H1 (cell line): ENCODE measurements at places on chromosomes 5 and 9. TPM values are rescaled to one million over a fixed set of nuclear protein-coding genes. Genes with fewer than 3 reads are reported as not detected.
A peak's percentile ranks its signal among the peaks of the same experiment; 100 is the strongest.

DNA sequence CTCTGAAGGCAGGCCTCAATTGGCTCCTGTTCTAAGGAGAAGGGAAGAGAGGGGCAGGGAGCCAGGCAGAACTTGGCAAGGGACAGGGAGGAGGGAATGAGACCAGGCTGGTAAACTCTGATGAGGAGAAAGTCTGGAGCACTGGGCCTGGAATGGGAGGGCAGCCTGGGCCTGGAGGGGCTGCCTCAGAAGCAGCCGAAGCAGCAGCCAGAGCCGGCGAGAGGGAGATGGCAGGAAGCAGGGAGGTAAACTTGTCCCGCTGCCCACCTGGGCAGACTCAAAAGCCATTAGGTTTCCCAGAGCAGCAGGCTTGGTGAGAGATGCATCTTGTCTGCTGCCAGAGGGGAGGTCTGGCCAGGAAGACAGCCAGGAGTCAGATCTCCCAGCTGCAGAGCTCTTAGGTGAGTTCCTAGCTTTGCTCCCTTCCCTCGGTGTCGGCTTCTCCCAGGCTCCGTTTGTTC lies 37.0 kb upstream of the CRB2 start:
- no peak for DNase-seq

DNA sequence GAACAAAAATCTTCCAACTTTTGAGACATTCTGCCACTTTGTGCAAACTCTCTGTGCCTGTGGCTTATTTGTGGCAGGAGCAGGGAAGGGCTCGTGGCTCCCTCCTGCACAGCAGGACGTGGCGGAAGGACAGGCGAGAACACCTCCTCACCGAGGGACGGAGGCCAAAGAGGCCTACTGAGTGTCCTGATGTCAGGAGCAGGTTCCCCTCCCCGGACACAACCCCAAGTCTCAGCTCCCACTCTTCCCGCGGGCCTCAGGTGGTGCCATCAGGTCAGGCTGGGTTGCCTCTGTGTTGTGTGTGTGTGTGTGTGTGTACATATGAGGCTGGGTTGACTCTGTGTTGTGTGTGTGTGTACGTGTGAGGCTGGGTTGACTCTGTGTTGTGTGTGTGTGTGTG lies 136.8 kb upstream of the LPCAT1 start:
- no peak for DNase-seq

DNA sequence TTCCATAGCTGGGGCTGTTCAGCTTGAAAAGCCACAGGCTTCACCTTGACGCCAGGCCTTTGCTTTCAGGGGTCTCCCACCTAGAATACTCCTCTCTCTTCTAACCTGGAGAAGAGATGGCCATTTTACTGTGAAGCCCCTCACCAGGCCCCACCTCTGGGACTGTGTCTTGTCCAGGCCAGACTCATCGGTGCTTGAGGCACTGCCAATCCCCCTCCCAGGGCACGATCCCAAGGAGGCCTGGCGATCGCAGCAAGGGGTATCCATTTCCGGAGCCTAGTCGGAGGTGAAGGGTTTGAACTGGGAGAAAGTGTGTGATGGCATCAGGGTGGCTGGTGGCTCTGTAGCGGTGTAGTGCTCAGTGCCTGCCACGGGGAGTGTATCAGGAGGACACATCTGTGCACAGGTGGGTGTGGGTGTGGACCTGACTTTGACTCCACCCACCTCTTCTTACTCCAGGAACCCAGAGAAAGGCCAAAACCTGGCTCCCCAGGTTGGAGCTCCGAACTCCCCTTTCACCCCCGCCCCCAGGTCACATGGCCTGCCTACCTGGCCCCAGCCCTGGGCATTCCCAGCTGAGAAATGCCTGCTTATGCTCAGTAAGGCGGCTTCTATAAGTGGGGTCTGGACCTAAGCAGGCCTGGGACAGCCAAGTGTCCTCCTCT lies 27.4 kb upstream of the ENHO start:
- no peak for DNase-seq

GRCh38 chr5:329121-329735 lies 7.7 kb downstream of the AHRR start:
- DNase-seq, result no peak

DNA sequence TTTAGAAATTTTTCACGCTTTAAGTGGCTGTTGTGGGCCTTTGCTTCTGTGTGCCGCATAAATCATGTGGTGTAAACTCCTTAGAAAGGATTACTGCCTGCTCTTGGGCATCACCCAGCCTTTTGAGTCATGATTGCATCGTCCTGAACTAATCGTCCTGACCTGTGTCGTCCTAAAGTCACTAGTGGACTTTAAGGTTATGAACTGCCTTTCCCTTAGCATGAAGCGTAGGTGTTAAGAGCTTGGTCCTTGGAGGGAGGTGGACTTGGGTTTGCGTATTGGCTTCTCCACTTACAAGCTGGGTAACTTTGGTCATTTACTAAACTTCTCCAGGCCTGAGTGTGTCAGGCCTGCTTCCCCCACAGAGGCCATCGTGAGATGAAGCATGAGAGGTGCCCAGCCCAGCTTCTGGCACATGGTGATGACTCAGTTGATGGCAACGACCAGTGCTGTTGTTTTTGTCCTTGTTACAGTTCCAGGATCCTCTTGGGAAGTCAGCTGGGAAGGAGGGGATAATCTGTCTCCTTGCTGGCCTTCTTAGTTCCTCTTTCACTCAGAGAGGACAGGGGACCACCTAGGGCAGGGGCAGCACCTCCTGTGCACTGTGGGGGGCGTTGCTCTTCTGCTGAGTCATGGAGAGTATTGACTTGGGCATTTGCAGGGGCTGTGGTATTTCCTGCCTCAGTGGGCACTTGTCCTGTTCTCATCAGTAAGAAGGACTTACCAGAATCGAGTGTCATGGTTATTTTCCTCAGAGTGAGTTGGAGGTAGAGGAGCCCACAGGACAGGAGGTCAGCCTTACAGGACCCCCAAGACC lies 54.2 kb upstream of the NCS1 start:
- no peak for DNase-seq

DNA sequence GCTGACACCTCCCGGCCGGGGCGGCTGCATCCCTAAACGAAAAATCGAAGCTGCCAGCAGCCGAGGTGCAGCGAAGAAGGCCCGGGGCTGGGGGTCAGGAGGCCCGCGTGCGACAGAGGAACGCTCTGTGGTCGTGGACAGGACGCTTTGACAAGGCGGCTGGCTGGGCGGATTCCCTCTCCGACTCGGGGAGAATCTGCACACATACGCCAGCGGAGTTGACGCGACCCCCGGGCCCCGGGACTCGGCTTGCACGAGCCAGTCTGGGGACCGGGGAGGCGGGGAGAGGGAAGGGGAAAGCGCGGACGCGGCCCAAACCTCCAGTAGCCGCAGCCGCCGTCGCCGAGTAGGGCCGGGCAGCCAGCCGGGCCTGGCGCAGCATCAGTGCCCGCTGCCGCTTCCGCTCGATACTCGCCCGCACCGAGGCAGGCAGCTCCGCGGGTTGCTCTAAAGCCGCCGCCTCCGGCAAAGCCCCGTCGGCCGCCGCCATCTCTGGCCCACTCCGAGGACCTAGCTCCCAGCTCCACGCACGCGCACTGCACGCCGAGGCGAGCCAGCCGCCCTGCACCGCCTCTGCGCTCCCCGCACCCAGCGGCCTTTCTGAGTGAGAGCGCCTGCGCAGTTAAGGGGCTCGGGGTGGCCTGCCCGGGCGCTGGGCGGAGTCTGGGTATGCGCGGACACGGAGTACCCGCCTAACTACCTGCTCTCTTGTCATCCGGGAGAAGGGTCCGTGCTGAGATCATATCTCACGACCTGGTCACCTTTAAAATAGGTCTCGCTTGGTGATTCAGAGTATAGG lies at the start of gene XPA:
Gene XPA (minus strand): TSS at position 538 of the 799 bp plus-strand sequence. CDS start 48 bp downstream, at position 490.
- peak; percentile 70 for DNase-seq

DNA sequence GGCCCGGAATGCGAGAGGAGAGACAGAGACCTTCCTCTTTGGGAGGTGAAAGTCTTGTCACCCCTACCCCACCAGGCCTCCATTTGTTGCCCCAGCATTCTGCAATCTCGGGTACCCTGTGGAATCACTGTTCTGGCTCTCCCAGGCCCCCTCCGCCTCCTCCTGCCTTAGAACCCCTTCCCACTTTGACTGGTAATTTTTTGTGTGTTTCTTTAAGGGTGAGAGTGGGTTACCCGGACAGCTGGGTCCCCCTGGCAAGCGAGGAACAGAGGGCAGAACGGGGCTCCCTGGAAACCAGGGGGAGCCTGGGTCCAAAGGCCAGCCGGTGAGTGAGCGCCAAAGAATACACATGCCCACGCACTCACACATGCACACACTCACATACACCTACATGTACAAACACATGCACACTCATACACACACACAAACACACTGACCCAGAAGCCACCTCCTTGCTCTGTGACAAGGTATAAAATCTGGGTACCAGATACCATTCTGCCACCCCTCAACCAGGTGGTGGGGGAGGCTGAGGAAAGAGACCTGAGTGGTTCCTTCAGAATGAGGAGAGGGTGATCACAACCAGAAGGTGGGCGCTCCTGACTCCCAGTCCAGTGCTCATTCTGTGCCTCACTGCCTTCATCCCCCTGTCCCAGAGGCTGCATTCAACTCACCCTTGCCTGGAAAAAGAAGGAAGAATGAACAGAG lies 30.9 kb upstream of the ORM1 start:
- no peak for DNase-seq

GRCh38 chr5:154697371-154697770 lies 57.8 kb upstream of the LARP1 start:
- DNase-seq, result no peak

DNA sequence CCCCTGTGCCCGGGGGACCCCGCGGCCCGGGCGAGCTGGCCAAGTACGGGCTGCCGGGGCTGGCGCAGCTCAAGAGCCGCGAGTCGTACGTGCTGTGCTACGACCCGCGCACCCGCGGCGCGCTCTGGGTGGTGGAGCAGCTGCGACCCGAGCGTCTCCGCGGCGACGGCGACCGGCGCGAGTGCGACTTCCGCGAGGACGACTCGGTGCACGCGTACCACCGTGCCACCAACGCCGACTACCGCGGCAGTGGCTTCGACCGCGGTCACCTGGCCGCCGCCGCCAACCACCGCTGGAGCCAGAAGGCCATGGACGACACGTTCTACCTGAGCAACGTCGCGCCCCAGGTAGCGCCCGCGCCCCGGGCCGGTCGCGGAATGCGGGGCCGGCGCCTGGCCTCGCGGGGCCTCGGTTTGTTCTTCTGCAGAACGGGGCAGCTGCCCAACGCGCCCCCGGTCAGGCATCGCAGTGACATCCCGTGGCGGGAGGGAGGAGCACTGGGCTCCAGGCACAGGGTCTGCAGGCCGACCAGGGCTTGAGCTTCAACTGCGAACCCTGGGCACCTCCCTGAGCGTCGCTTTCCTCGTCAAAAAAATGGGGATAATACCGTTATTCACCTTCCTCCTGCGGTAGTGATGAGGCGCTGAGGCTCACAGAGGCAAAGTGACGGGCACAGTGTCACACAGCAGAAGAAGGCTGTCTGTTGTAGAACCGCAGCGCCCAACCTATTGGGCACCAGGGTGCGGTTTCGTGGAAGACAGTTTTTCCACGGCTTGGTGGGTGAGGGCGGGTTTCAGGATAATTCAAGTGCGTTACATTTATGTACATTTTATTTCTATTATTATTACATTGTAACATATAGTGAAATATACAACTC lies 777 bp downstream of the ENDOG start:
- DNase-seq, result peak; percentile 81

- DNase-seq, result no peak
Observed at GRCh38 chr5:1552521-1553255, 28.9 kb upstream of the LPCAT1 start.

DNA sequence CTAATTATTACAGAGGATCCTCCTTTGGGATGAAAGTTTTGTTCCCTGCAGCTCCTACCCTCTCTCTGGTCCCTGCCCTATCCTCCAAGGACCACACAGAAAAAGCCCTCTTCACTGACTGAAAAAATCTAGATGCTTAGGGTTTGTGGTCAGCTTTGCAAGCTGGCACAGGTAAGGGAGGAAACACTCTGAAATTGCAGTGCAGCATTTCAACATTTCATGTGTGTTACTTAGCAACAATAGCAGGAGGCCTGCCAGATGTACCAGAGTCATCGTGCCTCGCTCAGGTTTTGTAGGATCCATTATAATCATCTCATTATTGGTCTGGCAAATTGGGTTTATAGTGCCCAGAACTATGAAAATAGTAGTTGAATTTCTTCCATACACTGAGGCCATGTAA lies 109.5 kb downstream of the PALM2AKAP2 start:
- no peak for DNase-seq

DNA sequence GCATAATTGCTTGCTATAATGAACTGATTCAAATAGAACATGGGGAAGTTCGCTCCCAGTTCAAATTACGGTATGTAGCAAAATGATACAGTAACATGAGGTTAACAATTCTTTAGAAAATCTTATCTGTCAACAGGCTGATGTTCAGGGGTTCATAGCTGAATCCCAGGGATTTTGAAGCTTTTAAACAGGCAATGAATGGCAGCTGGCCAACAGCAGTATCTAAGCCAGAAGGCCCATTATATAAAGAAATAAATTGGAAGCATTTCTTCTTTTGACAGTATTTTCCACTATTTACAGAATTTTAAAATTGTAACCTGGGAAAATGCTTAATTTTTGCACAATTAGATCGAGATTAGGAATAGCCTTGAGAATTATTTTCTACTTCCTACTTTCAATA lies 126.8 kb downstream of the PDE8B start:
- DNase-seq, result no peak

DNA sequence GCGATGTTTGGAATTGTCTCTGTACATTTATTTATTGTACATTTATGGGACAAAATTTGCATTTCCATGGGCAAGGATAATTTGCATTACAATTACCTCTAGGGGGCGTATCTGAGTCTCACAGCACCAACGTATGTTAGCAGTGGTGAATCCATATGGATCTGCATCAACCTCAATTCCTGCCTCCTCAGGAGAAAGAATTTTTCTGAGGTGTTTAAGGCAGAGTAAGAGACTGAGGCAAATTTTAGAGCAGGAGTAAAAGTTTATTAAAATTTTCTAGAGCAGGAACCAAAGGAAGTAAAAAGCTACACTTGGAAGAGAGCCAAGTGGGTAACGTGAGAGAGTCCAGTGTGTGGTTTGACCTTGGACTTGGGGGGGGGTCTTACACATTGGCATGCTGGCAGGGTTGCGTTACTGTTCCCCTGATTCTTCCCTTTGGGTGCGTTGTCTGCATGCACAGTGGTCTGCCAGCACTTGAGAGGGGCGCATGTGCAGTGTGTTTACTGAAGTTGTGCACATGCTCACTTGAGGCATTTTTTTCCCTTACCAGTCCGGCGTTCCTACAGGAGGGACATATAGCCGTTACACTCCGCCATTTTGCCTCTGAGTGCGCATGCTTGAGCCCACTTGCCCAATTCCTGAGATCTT lies 21.0 kb upstream of the RAB14 start:
- no peak for DNase-seq

Gene PRRX2
- total RNA-seq, result 5.8 and 7.1 TPM in 2 replicates

Gene OR2K2
- total RNA-seq, result not detected in 2 replicates

Gene ADGRD2
- total RNA-seq, result 1.1 and 1.4 TPM in 2 replicates

Gene NOXA1
- total RNA-seq, result 0.34 and 0.55 TPM in 2 replicates

Gene SLC46A2
- total RNA-seq, result not detected in 2 replicates

Gene SARDH
- 7.3 and 7.4 TPM in 2 replicates for total RNA-seq
